ENCODE measurements at places on chromosomes 12 and 14. TPM values are rescaled to one million over a fixed set of nuclear protein-coding genes. Genes with fewer than 3 reads are reported as not detected.

GRCh38 chr12:24441458-24441857 lies 492.0 kb upstream of the SOX5 start:
- DNase-seq = no peak

DNA sequence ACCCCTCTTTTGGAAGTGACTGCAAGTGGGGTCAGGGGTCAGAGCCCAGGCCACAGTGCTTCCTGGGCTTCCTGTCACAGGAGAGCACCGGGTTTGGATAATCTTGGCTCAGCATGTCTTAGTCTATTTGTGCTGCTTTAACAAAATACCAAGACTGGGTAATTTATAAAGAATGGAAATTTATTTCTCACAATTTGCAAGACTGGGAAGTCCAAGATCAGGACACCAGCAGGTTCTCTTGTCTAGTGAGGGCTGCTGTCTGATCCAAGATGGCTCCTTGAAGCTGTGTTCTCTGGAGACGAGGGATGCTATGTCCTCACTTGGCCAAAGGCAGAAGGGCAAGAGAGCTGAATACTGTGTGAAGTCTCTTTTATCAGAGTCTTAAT lies 74.1 kb downstream of the RIN3 start:
- no peak for DNase-seq

GRCh38 chr12:57099047-57099714 lies 10.3 kb downstream of the NAB2 start:
- DNase-seq = no peak

GRCh38 chr14:55372825-55373224 lies 38.8 kb downstream of the ATG14 start:
- DNase-seq = no peak

GRCh38 chr14:56471056-56471455 lies 108.5 kb upstream of the TMEM260 start:
- DNase-seq = no peak

- no peak for DNase-seq
Measured at GRCh38 chr12:93102744-93103143, 173.6 kb upstream of the EEA1 start.

- DNase-seq = no peak
Measured at GRCh38 chr14:56124327-56124726, 6.1 kb downstream of the PELI2 start.

DNA sequence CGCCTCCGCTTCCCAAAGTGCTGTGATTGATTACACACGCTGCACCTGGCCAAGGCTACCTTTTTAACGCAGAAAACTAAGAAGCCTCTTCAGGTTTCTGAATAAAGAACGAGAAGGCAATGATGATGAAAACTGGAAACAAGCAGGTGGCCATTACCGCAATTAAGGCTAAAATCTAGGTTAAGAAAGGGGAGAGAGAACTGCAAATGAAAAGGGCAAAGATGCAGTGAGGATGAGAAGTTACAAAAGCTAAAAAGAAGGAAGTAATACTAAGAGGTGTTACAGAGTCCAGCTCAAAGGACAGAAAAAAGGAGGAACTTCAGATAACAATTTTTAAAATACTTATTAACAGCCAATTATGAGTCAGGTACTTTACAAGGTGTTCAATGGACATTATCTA lies 79.7 kb downstream of the DUSP16 start:
- DNase-seq = no peak

DNA sequence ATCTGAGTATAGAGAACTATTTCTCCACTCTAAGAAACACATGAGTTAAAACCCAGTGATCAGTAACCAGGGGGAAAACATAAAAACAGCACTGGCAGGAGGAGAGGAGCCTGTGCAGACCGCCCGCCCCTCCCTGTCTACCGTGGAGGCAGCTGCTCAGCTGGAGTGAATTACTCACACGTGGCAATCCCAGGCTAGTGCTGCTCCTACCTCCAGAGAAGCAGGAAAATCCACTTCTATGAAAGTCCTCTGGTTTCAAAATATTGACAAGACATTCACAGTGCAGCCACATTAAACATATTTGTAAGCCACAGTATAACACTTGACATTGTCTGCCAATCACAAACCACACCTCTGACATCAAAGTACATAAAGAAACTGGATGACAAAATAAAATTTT lies 16.7 kb downstream of the TMEM132D start:
- DNase-seq = no peak

GRCh38 chr12:76274420-76275083 lies 73.7 kb downstream of the BBS10 start:
- no peak for DNase-seq

- DNase-seq = no peak
Measured at GRCh38 chr12:100189636-100190394, 10.8 kb upstream of the ACTR6 start.

DNA sequence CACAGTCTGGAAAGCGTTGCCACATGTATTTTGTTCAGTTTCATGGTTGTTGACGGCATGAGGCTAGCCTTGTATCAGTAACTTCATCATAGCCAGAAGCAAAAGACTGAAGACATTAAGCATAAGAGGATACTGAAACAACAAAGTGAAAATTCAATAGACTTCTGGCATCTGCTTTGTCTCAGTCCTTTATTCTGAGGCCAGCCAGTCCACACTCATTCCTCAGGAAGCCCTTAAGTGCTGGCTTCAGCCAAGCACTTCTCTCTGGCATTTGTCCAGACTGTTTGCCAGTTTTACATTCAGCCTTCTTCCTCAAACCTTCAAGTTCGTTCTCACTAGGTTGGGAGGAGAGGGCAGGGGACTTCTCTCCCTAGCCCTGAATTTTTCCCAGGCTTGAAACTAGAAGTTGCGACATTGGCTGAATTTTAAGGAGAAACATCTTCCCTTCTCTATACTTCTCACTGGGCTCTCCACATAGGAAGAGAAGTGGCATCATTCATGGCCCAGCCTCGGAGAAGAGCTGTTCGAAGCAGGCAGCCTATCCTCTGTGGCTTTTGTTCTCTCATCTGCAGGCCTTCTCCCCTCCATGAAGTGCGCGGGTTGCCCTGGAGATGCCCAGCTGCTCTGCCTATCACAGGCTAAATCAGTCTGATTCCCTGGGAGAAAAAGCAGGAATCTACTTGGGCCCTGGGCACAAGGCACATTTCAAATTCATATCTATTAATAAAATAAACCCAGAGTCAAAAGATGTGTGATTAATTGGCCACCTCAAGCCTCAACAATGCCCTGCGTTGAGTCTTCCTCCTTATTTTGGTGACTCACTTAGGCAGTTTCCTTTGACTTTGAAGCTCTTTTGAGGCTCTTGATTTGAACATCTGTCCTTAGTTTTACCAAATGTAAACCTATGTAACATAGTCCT lies 130.9 kb upstream of the PLEKHA5 start:
- no peak for DNase-seq

- no peak for DNase-seq
Measured at GRCh38 chr12:108131657-108132126, 2.6 kb downstream of the WSCD2 start.

GRCh38 chr12:3138941-3139511 lies 61.8 kb downstream of the TSPAN9 start:
- DNase-seq = no peak

DNA sequence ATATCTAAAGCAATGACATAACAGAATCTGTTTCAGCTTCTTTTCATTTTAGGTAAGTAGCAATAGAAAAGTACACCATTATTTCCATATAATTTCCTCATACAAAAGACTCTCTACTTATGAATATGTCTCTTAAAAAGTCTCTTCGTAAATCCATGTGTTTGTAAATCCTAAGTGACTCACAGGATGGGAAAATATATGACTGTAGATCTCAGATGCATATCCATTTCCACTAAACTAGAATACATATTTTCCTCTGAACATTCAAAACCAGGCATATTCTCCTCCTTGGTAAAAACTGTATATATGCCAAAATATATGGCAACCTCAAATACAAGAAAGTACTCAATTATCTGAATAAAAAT lies 93.6 kb downstream of the TXNDC16 start:
- no peak for DNase-seq

LRP10 gene
- 116 TPM for total RNA-seq

IL26 gene
- not detected for total RNA-seq

CD69 gene
- not detected for total RNA-seq

POTEG gene
- total RNA-seq = not detected

TNS2 gene
- total RNA-seq = 259 TPM

GPRC5A gene
- total RNA-seq = 22.3 TPM

CATSPERB gene
- not detected for total RNA-seq

Measured in adrenal gland (tissue), 19 donors.